Aorta (tissue), 5 donors: ENCODE measurements at places on chromosomes 12 and 14. TPM values are rescaled to one million over a fixed set of nuclear protein-coding genes. Genes with fewer than 3 reads are reported as not detected.

GRCh38 chr14:65096323-65097089 lies 5.8 kb downstream of the MAX start:
- no peak for DNase-seq

DNA sequence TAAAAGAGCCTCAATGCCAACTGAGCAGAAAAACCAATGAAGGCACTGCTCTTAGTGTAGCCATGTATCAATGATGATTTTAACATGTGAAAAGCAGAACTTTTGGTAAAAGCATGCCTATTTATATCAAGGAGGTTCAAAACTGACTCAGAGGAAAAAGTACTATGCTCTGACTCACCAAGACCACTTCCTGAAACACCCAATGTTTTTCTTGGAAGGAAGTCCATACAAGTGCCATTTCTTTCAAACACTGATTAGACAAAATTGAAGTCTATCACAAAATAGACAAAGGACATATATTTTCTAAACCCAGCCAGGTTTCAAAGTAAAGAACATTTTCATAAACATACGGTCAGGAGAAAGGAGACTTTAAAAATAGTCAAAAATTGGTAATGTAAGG lies 88.6 kb downstream of the EPS8 start:
- DNase-seq = no peak

GRCh38 chr14:70666361-70666686 lies 24.6 kb downstream of the TTC9 start:
- DNase-seq = no peak

DNA sequence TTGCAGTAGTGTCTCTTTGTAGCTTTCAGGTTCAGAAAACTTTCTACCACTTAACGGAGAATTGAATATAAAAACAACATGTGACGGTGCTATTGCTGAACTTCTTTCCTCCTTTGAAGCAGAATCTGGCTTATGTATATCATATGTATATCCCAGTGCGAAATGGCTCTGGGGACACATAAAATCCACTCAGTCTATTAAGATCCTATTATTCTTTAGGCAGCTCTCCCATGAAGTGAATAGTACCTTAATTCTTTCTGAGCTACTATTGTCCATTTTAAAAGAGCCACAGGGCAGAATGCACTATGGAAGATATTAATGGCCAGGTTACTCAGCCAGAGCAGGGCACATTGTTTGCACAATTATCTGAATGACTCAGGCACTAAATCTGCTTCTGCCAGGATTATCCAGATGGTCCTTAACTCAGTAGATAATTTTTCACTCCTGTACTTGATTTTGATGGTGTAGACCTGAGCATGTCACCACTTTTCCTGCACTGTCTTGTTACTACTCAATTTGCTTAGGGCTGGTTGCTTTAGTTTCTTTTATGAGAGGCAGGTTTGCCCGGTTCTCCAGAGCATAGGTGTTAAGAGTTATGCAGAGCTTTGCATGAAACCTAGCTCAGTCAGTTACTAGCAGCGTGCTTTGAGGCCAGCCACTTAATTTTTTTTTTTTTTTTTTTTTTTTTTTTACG lies 5.5 kb downstream of the CNTN1 start:
- DNase-seq = no peak

DNA sequence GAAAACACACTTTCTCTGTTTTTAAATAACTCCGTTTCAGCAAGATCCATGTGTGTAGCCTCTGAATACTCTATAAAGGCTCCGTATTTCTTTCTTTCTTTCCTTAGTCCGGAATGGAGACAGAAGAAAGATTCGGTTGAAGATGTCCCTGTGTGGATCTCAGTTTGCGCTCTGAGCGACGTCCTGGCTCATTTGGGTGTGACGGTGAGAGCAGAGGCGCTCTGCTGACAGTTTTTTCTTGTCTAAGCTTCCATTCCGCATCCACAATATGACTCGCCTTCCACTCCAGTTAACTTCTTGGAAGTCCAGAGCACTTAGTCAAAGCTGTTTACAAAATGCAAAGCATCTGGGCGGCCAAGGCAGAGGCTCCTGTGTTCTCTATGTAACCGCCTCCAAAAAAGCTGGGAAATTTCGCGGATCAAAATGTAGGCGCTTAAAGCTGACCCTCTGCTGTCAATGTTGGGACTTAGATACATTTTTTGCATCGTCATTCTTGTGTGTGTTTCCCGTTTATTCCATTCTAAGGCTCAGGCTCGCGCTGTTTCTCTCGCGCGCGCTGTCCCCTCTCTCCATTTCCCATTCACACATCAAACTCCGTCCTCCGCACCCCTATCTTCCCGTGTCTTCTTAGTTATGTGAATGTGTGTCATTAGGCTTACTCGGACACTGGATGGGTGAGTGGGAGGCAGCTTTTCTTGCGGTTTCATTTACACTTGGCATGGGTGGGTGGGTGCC lies 880 bp upstream of the FLRT2 start:
- no peak for DNase-seq

GRCh38 chr14:105088812-105089745 lies 23.8 kb upstream of the GPR132 start:
- DNase-seq = peak; percentile 75

GRCh38 chr12:106594447-106594846 lies 11.6 kb downstream of the RFX4 start:
- DNase-seq = no peak

GRCh38 chr12:49947593-49948226 lies 2.8 kb upstream of the AQP2 start:
- no peak for DNase-seq

GRCh38 chr12:1108276-1108675 lies 117.3 kb downstream of the ERC1 start:
- no peak for DNase-seq

DNA sequence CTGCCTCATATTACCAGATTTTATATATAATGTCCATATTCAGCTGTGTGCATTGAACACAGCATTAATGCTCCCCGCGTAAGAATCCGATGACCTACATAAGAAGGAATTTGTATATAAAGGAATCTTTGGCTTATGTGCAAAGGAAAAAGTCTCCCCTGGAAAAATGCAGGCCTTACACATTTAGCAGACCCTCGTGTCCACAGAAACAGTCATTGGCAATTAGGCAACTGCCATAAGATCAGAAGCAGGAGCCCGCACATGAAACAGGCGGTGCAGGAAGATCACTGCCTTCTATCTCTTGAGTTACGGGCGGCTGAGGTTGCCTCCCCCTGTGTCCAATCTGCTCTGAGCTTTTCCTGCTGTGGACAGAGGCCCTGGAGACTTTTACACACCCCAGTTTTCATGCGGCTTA lies 63.2 kb upstream of the RFX4 start:
- no peak for DNase-seq

GRCh38 chr12:115636546-115636945 lies 640.9 kb downstream of the MED13L start:
- no peak for DNase-seq

DNA sequence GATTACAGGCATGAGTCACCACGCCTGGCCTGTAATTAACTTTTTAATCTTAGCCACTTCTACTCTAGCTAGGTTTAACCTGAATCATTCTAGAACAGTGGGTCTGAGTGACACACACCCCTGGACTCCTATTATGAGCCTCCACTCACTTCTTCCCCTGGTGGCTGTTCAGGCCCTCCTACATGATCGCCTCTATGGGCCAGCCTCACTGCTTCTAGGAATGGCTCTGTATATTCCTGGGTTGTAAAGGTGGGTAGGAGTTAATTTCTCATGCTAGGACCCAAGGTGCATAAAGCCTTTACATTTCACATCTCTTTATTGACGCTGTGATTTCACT lies 8.0 kb upstream of the RNU6-8 start:
- no peak for DNase-seq

- no peak for DNase-seq
Observed at GRCh38 chr12:105922670-105923102, 216.1 kb downstream of the NUAK1 start.

LALBA gene
- not detected for total RNA-seq

KRT78 gene
- total RNA-seq = not detected

KLRG1 gene
- 4.5 TPM for total RNA-seq

CIDEB gene
- total RNA-seq = 13.9 TPM

CARMIL3 gene
- total RNA-seq = 0.42 TPM

CCDC38 gene
- not detected for total RNA-seq
